ENCODE measurements at places on chromosomes 12 and 14.

GRCh38 chr12:14253496-14253895 lies 112.0 kb upstream of the ATF7IP start:
- no peak for DNase-seq

- DNase-seq: no peak
Measured at GRCh38 chr12:54175200-54175963, 13.4 kb downstream of the SMUG1 start.

- DNase-seq: no peak
Measured at GRCh38 chr12:62657363-62657632, 190.7 kb downstream of the MON2 start.

GRCh38 chr14:64879635-64880220 lies at the start of gene SPTB:
TSS of gene SPTB (minus strand) at chr14:64879907. CDS start at chr14:64823094, 56,813 bp downstream.
- DNase-seq: peak; percentile 64

- DNase-seq: peak; percentile 62
Measured at GRCh38 chr12:124771462-124772288, 92.0 kb downstream of the SCARB1 start.

DNA sequence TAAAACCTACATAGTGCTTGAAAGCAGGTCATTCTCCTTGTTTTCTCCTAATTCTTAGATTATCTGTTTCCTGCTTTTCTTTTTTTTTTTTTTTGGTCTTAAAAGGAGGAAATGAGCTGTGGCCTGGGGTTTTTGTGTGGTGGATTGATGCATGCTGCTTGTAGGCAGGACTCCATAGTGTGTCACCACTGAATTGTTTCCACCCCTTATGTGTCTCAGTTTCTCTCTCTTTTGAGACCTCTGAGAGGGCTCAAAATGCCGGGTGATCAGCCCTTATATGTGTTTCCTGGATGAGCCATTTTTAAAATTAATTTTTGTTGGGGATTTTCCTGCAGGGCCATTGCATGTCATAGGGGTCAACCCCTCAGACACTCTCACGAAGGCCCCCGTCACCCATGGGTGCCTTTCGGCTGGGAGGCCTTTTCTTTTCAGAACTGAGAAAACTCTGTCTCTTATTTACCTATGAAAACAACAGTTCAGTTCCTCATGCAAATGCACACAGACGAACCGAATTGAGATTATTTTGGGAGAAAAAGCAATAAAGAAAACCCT lies 32.0 kb upstream of the LRRK2 start:
- DNase-seq: no peak

DNA sequence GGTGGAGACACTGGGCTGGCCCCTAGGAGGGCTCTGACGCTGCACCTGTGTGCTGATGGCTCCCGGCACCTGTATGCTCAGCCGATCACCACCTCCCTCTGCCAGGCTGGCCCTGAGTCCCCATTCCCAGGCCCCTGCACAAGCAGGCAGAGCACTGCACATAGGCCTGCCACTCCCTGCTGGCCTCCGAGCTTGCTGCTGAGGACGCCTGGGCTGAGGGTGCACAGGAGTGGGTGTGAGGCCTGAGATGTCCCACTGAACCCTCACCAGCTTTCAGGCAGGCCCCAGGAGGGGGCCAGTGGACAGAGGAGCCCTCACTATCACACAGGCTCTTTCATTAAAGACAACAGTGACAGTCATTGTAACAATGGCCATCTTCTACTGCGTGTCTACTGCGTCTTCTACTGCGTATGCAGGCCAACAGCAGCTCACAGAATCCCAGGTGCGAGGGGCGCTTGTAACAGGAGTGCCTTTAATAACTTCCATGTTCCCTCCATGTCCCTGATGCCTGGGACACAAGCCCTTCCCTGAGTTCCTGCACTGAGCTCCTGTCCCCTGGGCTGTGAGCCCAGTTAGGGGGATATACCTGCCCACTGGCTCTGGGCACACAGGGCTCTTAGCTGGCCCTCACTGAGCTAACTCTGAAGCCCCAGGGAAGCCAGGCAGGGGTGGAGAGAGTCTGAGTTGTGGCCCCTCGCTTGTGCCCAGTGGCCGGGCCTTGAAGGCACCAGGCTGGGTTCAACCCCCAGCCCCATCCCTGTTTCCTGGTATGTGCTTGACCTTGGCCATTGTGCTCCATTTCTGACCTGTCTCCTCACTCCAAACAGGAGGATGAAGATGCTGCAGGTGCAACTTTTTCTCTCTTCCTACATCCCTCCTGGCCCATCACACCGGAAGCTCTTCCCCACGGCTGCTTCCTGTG lies 71.3 kb downstream of the PRIMA1 start:
- DNase-seq: no peak

Measured in stimulated activated CD8-positive, alpha-beta memory T cell treated with anti-CD3 and anti-CD28 coated beads, Interleukin-4, amount 100 ng/mL, for 4 hours (primary cell).